ENCODE measurements at places on chromosomes 3 and 15.

GRCh38 chr15:63986751-63987341, 59.4 kb downstream of the DAPK2 start:
- DNase-seq, result no peak

DNA sequence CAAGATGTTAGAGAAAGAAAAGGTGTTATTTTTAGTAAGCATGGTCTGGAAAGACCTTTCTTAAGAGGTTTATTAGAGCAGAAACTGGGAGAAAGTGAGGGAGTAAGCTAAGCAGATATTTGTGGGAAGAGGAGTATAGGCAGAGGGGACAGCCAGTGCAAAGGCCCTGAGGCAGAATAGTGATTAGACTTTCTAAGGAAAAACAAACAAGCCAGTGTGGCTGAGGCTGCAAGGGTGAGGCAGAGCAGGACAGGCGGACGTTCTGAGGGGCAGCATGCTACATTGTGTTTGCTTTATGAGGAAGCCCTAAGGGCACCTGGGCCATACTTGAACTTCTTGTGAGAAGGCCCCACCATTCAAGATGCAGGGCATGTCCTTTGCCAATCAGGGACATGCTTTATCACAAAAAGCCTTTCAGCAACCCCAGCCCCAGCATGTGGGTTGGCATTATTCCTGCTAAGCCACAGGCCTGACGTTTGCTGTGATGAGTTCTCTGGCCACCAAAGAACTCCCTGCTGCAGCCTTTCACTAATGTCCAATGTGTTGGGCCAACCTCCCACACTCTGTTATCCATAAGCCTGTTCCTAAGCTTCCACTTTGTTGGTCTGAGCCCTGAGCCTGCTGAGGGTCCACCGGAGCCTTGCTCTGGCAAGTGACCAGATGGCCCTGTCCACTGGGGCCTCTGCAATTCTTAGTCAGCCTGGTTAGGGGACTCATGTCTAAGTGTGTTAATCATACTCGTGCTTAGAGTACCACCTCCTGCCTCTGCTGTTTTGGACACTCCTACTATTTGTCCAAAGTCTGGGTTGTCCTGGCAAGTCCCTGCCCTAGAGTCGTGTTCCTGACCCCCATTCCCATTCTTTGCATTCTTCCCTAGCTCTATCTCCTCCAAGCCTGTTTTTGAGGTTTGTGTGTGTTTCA, 209.9 kb upstream of the CTNNB1 start:
- no peak for DNase-seq

- no peak for DNase-seq
Observed at GRCh38 chr3:46013316-46014094, 13.8 kb downstream of the XCR1 start.

GRCh38 chr3:171497468-171497867, 37.3 kb upstream of the TNIK start:
- DNase-seq, result no peak

GRCh38 chr15:81211376-81211775, 14.7 kb downstream of the IL16 start:
- no peak for DNase-seq

DNA sequence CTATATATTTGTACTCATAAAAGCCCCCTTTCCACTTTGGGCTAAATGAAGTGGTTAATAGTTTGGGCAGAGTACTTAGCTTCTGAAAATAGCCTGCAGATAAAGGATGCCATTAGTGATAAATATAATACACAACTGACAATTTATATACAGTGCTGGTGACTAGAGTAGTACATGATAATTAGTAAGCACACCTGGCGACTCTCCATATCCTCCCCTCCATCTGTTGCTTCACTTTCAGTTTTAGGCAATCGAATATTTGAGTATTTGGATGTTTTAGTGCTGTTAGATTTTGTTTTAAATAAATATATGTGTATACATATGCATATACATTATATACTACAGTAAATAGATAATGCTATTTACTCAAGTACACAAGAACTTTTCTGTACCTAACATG, 35.9 kb upstream of the CHMP2B start:
- no peak for DNase-seq

GRCh38 chr3:46369675-46370132, 1.0 kb upstream of the CCR5 start:
- no peak for DNase-seq

DNA sequence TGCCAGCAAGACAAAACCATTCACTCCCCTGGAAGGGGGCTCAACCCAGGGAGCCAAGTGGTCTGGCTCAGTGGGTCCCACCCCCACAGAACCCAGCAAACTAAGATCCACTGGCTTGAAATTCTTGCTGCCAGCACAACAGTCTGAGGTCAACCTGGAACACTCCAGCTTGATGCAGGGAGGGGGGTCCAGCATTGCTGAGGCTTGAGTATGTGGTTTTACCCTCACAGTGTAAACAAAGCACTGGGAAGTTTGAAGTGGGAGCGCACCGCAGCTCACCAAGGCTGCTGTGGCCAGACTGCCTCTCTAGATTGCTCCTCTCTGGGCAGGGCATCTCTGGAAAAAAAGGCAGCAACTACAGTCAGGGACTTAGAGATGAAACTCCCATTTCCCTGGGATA, 81.7 kb downstream of the MSL2 start:
- DNase-seq, result no peak

DNA sequence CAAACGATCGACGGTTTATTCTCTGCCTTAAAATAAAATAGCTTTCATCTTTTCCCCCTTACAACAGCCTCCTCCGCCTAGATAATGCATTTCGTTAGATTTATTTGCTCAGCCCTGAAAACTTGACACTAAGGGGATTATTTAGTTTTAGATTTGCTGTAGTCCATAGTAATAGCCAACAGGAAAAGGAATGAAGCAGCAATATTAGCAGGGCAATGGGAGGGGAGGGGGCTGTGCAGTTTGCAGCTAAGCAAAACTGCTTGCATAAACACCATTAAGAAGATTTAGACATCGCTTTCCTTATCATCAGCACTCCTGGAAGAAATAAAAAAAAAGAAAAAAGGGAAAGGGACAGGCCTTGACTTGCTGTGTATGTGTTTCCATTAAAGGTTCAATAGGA, 286.5 kb upstream of the SOX14 start:
- DNase-seq, result no peak

DNA sequence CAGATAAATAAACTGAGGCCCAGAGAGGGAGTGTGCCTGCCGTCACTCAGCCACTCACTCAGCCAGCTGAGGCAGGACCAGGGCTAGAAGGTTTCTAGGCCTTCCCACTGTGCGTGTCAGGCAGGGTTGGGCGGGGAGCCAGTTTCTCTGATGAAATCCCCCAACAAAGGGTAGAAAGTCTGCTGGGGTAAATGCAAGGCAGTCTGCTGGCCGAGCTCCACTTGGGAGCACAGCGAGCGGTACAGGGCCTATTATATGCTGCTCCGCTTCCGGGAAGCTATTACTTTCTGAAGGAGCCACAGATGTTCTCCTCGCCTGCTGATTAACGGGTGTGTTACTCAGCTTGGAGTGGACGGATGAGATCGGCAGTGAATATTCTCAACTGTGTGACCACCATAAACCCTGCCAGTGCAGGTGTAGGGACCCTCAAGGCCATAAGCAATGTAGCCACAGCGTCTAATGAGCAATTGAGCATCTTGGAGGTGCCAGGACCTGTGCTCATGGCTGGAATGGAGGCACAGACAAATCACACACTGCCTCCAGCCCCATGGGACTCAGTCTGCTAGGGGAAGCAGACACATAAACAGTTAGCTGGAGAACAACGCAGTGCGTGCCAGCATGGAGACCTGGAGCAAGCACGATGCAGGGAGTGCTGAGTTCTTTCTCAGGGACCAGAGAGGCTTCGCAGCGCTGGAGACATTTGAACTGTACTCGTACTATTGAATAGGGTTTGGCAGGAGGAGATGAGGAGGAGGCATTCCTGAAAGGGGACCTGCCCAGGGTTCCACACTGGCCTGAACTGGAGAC, 42.1 kb downstream of the CORO2B start:
- no peak for DNase-seq

DNA sequence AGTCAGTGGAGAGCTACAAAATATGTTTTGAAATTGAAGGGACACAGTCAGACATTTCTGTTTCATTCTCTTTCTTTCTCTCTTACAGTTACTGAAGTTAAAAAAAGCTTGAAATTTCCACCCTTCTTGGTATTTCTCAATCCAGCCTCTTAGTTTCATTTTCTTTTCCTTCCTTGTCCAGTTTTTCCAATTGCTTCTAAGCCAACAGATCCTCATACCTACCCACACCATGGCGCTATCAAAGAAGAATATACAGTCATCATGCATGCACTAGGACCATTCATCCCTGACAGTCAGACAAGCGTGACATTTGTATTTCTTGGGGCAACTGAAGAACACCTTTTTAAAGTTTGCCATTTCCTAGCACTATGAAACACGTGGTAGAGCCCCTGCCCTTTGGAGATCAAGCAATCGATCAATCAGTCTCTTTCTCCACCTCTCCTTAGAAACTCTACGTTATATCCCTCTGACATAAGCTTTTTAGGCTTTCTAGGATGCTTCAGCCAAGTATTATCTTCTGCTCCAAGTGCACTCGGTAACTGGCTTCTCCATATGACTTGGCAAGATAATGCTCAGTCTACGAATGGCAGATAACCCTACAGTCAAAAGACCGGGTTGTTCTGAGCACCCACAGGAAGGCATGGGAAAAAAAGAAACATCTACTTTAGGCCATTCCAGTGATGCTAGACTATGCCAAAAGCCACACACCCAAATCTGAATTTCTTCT, 65.4 kb downstream of the FBN1 start:
- DNase-seq, result no peak

Measured in CD4-positive, alpha-beta T cell (primary cell).